ENCODE measurements at places on chromosomes 7 and 10.

DNA sequence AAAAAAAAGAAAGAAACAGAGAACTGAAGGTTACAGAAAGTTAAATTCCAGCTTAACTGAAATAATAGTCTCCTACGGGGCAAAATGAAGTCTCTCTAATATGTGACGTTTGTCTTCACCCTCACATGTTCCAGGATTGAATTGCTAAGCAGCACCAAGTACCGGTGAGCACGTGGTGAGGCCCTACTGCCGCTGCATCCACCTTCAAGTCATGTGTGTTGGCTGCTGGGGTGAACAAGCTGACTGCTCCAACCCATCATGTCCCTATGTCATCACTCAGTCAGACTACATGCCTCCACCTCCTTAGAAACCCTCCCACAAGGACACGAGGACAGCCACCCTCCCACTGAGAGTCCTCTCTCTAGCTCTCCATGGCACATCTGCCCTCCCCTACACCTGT is 35.4 kb upstream of the NPFFR1 start:
- DNase-seq: no peak

DNA sequence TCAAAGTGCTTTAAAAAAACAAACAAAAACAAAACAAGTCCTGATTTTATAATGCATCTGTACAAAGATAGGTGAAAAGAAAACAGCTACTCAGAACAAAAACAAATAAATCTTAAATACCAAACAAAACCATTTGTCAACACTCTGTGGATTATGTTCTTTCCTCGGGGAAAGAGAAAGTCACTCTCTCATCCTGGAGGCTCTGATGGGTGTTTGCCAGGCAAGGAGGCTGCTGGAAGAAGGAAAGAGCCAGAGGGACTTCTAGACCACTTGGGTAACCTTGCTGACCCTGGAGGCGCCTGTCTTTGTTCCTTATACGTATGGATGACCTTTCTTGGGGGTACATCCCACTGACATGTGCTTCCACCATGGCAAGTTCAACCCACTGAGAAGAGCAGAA is 92.8 kb downstream of the ZRANB1 start:
- DNase-seq: no peak

GRCh38 chr10:94002156-94002555 is 8.4 kb downstream of the PLCE1 start:
- no peak for DNase-seq

GRCh38 chr7:148929176-148929575 is 45.1 kb upstream of the EZH2 start:
- DNase-seq: no peak

DNA sequence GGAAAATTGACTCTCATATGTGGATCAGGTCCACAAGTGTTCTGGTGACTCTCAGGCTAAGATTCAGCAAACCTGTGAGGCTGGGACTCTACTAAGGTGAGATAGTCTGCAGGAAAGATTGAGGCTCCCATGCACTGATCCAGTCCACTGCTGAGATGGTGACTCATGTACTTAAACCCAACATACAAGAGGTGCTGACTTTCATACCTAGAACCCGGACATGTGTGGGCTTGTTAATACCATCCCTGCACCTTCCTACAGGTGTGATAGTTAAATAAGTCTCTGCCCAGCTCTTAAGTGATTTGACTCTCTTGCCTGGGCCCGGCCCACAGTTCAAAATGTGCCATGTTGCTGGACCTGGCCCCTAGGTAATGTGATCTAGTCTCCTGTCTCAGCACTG is 27.1 kb upstream of the ZNF107 start:
- DNase-seq: no peak

DNA sequence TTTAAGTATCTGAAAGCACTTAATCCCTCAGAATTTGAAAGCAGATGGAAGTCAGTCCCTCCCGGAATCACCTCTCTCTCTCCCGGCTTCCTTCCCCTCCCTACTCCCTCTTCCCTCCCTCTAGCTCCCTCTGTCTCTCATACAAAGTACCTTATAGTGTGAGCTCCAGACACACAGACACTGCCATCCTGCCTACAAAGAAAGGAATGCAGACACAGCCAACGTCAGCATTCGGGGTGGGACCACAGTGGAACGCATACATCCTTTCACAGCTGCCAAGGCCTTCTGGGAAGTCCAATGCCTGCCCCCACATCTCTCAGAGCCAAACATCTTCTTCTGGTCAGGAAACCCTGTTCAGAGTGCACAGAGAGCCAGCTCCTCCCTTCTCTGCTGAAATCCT is 9.3 kb downstream of the NOD1 start:
- DNase-seq: no peak

- no peak for DNase-seq
Observed at GRCh38 chr10:75632805-75633462, 201.5 kb downstream of the LRMDA start.
